H1 (cell line): ENCODE measurements at places on chromosomes 11 and 22. TPM values are rescaled to one million over a fixed set of nuclear protein-coding genes. Genes with fewer than 3 reads are reported as not detected.

GRCh38 chr11:129702410-129703398 lies 112.9 kb upstream of the TMEM45B start:
- no peaks in the 10 kb centered on the region for H3K36me3 ChIP-seq
- no peak overlapping the region for H3K27ac ChIP-seq
- H3K4me3 ChIP-seq = no peak overlapping the region
- no peak for DNase-seq

GRAP2 gene
- total RNA-seq = not detected in 2 replicates

GRCh38 chr22:19199479-19199878 lies 20.9 kb upstream of the SLC25A1 start:
- H3K4me1 ChIP-seq = 0 out of 2 replicates have a peak, but pooled peaks cover 4% of the 10 kb centered on the region
- no peak for DNase-seq
- no peak overlapping the region for H3K27ac ChIP-seq
- H3K27me3 ChIP-seq = no peaks in the 10 kb centered on the region

GRCh38 chr11:113401718-113402117 lies 14.1 kb downstream of the ANKK1 start:
- no peaks in the 10 kb centered on the region for H3K27me3 ChIP-seq
- no peaks in the 10 kb centered on the region for H3K36me3 ChIP-seq
- H3K27ac ChIP-seq = no peak overlapping the region
- no peak overlapping the region for H3K4me3 ChIP-seq

DNA sequence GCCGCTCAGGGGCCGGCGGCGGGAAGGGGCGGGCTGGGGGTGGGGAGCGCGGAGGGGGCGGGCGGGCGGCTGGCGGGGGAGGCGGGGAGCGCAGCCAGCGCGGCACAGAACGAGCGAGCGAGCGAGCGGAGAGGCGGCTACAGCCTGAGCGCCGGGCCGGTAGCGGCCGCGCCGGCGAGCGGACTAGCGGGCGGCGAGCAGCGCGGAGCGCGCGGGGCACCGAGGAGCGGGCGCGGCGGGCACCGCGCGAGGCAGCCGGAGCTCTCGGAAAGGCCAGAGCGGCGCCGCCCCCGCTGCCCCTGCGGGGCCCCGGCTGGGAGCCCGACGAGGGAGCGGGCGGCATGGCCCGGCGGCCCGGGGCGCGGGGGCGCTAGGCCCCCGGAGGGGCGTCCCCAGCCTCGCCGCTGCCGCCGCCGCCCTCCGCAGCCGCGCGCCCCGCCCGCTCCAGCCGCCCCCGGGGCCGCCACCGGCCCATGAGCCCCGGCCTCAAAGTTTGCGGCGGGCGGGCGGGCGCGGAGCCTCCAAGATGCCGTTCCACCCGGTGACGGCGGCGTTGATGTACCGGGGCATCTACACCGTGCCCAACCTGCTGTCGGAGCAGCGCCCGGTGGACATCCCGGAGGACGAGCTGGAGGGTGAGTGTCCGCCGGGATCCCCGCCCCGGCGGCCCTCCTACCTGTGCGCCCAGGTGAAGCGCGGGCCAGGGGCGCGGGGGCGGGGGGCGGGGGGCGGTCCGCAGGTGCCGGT lies at the start of gene CABP7:
CABP7 (plus strand) TSS at position 105 of the 747 bp plus-strand sequence; CDS start at position 527, 422 bp downstream.
- peaks cover 33% of the 10 kb centered on the region for H3K27me3 ChIP-seq
- H3K27ac ChIP-seq = no peak within 1 kb of the TSS
- H3K36me3 ChIP-seq = no peaks in the 10 kb centered on the region
- DNase-seq = no peak
- no peaks in the 10 kb centered on the region for H3K4me1 ChIP-seq

DNA sequence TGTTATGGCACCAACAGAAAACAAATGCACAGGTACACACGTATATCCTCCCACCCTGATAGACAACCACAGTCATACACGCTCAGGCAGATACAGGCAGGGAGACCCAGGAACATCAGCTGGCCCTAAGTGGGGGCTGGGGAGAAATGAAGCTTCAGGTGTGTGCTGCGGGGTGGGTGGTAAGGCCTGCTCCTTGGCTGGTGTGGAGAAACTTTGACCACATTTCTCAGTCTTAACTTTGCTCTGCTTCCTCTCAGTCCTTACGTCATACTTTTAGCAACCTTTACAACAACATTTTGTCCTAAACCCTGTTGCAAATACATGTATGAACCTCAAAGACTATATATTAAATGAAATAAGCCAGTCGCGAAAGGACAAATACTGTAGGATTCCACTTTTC lies 6.7 kb upstream of the ANAPC15 start:
- no peak for DNase-seq
- H3K36me3 ChIP-seq = no peaks in the 10 kb centered on the region
- no peaks in the 10 kb centered on the region for H3K4me1 ChIP-seq
- no peak overlapping the region for H3K4me3 ChIP-seq
- peaks cover 9% of the 10 kb centered on the region for H3K27me3 ChIP-seq

SNX32 gene
- total RNA-seq = 1.1 and 2.2 TPM in 2 replicates

GRCh38 chr11:17516551-17517150 lies 27.6 kb downstream of the USH1C start:
- H3K27me3 ChIP-seq = no peaks in the 10 kb centered on the region
- no peaks in the 10 kb centered on the region for H3K36me3 ChIP-seq
- no peak overlapping the region for H3K4me3 ChIP-seq

TSSK2 gene
- not detected in 2 replicates for total RNA-seq

GRCh38 chr11:45805305-45806071 lies 539 bp downstream of the SLC35C1 start:
- H3K27me3 ChIP-seq = peaks cover 6% of the 10 kb centered on the region
- H3K4me1 ChIP-seq = peaks cover 6% of the 10 kb centered on the region; the same call in 1 of the 2 replicates
- no peaks in the 10 kb centered on the region for H3K36me3 ChIP-seq
- H3K4me3 ChIP-seq = peak overlapping the region; percentile 87

- DNase-seq = no peak
- no peak overlapping the region for H3K4me3 ChIP-seq
- H3K27me3 ChIP-seq = no peaks in the 10 kb centered on the region
- H3K4me1 ChIP-seq = peaks cover 9% of the 10 kb centered on the region
- H3K36me3 ChIP-seq = no peaks in the 10 kb centered on the region
- H3K27ac ChIP-seq = no peak overlapping the region
Measured at GRCh38 chr11:123381817-123382554, 48.1 kb upstream of the GRAMD1B start.

OR51B4 gene
- total RNA-seq = not detected in 2 replicates

DNA sequence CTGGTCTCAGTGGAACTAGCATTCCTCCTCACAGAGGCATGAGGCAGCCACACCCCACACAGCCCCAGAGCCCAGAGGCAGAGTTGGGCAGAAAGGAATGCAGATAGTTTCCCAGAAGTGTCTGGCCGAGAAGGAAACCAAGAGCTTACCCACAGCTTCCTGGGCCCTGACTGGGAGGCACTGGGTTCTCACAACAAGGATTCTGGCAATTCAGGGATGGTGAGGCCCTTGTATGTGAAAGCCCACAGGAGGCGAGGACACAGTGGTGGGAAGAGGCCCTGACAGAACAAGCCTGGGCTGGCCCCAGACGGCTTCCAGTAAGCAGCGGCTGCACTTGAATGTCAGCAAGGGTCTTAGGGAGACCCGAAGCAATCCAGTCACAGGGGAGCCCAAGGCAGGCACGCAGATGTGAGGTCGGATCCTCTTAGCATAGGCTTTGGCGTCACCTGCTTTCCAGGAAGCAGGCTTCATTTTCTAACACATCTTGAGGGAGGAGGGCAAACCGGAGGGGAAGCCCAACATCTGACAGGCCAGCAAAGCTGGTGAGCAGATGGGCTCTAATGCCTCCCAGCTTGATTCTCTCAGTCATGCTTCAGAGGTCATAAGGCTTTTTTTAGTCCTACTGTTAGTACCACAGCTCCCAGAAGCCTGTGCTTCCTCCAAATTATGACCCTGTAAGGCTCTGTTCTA lies 78.3 kb upstream of the AKIP1 start:
- no peak for DNase-seq
- H3K4me3 ChIP-seq = no peak overlapping the region
- peaks cover 6% of the 10 kb centered on the region; the same call in 1 of the 2 replicates for H3K4me1 ChIP-seq
- H3K36me3 ChIP-seq = no peaks in the 10 kb centered on the region

DNA sequence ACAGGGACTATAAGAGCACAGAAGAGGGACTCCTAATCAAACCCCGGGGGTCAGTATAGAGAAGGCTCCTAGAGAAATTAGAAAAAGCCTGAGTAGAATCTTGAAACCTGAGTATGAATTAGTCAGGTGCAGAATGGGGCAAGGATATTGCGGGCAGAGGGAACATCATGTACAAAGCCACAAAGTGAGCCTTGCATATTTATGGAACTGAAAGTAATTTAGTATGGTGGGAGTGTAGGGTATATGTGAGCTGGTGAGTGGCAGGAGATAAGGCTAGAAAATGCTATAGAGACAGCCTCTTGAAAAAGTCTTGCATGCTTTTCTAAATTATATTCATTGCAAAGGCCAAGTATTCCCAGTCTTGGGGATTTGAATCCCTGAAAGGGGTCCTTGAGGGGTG lies 93.7 kb downstream of the STIM1 start:
- no peaks in the 10 kb centered on the region; the same call in 1 of the 2 replicates for H3K4me1 ChIP-seq
- no peaks in the 10 kb centered on the region for H3K27me3 ChIP-seq
- DNase-seq = no peak

DNA sequence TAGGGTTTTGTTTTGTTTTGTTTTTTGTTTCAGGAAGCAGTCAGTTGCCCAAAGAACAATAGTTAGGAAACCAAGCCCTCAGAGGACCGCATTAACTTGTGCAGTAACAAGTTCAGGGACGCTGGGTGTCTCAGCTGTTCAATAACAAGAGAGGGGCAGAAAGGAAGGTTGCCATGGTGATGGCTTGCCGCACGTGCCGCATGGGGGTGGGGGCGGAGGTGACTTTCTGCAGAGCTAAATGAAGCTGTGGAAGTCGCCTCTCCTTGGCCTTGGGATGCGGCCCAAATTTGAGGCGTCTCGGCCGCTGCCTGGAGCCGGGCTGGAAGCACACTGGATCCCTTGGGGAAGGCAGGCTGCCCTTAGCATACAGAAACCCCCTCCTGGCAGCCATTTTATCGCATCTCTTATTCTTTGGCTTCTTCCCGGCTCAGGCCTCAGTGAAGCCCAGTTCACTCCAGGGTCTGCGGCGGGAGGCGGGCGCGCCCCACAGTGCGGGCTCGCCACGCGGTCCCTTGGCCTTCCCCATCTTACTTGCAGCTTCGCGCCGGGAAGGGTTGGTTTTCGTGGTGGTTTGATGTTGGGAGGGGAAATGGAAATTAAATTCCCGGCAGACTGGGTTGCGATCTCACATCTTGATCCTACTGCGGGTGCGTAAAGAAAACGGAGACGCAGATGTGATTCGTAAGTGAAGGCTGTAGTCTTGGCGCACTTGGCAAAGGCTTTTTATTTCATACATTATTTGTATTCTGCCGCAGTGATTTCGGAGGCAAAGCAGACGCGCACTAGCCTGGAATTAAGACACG lies 94.3 kb downstream of the SLC17A6 start:
- no peak overlapping the region for H3K27ac ChIP-seq
- peak overlapping the region; percentile 52 for H3K4me3 ChIP-seq
- H3K36me3 ChIP-seq = no peaks in the 10 kb centered on the region

EIF3L gene
- total RNA-seq = 622 and 639 TPM in 2 replicates

GRCh38 chr11:23364076-23364475 lies 503.8 kb upstream of the CCDC179 start:
- H3K27ac ChIP-seq = no peak overlapping the region
- no peaks in the 10 kb centered on the region for H3K36me3 ChIP-seq
- no peaks in the 10 kb centered on the region for H3K27me3 ChIP-seq
- DNase-seq = no peak

GRCh38 chr11:2779499-2779980 lies 79.7 kb upstream of the KCNQ1OT1 start:
- H3K27ac ChIP-seq = no peak overlapping the region
- no peaks in the 10 kb centered on the region; the same call in none of the 2 replicates for H3K27me3 ChIP-seq
- peaks cover 9% of the 10 kb centered on the region for H3K4me1 ChIP-seq
- H3K36me3 ChIP-seq = no peaks in the 10 kb centered on the region
- no peak for DNase-seq

GRCh38 chr11:119772641-119773415 lies 43.8 kb upstream of the NECTIN1 start:
- no peaks in the 10 kb centered on the region for H3K36me3 ChIP-seq
- H3K27me3 ChIP-seq = no peaks in the 10 kb centered on the region
- no peaks in the 10 kb centered on the region; the same call in 1 of the 2 replicates for H3K4me1 ChIP-seq
- no peak overlapping the region for H3K4me3 ChIP-seq
- DNase-seq = no peak

- no peaks in the 10 kb centered on the region for H3K36me3 ChIP-seq
- no peak for DNase-seq
- H3K4me1 ChIP-seq = no peaks in the 10 kb centered on the region
- no peak overlapping the region for H3K4me3 ChIP-seq
- no peak overlapping the region for H3K27ac ChIP-seq
Measured at GRCh38 chr11:67048515-67049130, 8.0 kb upstream of the RHOD start.

- no peak overlapping the region for H3K4me3 ChIP-seq
- peaks cover 4% of the 10 kb centered on the region; the same call in 1 of the 2 replicates for H3K27me3 ChIP-seq
- no peaks in the 10 kb centered on the region for H3K36me3 ChIP-seq
- no peak for DNase-seq
- H3K4me1 ChIP-seq = peaks cover 15% of the 10 kb centered on the region
Measured at GRCh38 chr22:49446145-49446758, 381.4 kb downstream of the BRD1 start.

DNA sequence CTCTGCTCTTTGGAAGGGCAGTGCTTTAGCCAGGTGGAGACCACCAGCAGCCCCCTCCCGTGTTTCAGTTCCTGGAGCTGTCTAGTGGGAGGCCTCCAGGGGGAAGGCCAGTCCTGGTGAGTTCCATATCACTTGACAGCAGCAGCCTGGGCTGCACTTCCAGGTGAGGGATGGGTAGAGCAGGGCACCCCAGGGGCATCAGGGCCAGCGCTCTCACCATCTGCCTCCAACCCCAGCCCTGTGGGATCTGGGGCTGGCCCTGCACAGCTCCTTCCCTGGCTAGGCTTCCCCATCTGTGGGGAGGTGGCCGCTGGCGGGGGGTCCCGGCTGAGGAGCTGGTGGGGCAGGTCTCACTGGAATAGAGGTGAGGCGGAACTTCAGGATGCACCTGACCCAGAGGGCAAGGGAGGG lies 60.5 kb downstream of the MORC2 start:
- H3K36me3 ChIP-seq = peaks cover 26% of the 10 kb centered on the region; the same call in 1 of the 2 replicates
- no peaks in the 10 kb centered on the region for H3K4me1 ChIP-seq
- H3K27me3 ChIP-seq = no peaks in the 10 kb centered on the region
- no peak overlapping the region for H3K27ac ChIP-seq

NLRP14 gene
- total RNA-seq = 0.08 TPM in 1 of 2 replicates, not detected in the other

- H3K27ac ChIP-seq = no peak overlapping the region
- no peak overlapping the region for H3K4me3 ChIP-seq
- peaks cover 87% of the 10 kb centered on the region for H3K27me3 ChIP-seq
Measured at GRCh38 chr22:22064580-22064979, 82.0 kb upstream of the TOP3B start.

GNAZ gene
- 9.6 and 9.7 TPM in 2 replicates for total RNA-seq

DNA sequence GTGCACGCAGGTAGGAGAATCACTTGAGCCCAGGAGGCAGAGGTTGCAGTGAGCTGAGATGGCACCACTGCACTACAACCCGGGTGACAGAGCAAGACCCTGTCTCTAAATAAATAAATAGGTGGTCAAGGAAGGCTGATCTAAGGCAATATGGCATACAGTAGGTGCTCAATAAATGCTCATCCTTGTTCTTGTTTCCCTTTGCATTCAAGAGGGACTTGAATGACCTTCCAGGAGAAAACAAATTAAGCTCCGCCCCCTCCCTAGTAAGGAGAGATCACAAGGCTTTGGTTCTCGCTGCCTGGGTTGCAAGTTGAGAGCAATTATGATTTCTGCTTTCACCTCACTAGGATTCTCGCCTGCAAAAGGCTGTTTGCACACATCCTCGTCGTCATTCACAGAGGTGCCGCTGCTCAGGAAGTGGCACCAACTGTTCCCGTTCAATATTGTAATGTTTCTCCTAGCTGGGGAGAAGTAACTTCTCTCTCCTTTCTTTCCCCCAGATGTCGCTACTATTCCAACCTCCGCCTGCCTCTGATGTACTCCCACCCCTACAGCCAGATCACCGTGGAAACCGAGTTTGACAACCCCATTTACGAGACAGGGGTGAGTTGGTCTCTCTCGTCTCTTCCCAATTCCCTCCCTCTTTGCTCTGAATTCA lies 51.8 kb upstream of the ASPHD2 start:
- H3K27me3 ChIP-seq = no peaks in the 10 kb centered on the region
- no peak overlapping the region for H3K27ac ChIP-seq
- H3K36me3 ChIP-seq = no peaks in the 10 kb centered on the region
- no peaks in the 10 kb centered on the region; the same call in 1 of the 2 replicates for H3K4me1 ChIP-seq
- H3K4me3 ChIP-seq = peak overlapping the region; percentile 10; the same call in 1 of the 2 replicates
- DNase-seq = no peak
